ENCODE measurements at places on chromosomes 3 and 15. TPM values are rescaled to one million over a fixed set of nuclear protein-coding genes. Genes with fewer than 3 reads are reported as not detected.

The ACP3 gene
- not detected for total RNA-seq

The ZNF660 gene
- not detected for total RNA-seq

The ACTR8 gene
- total RNA-seq = 17.1 TPM

The RAB6B gene
- total RNA-seq = 2.4 TPM

The AQP9 gene
- total RNA-seq = not detected

The EID1 gene
- total RNA-seq = 131 TPM

The DPPA4 gene
- total RNA-seq = not detected

The ADGRG7 gene
- not detected for total RNA-seq

The PRR23B gene
- not detected for total RNA-seq

The ACKR4 gene
- not detected for total RNA-seq

The GNB4 gene
- total RNA-seq = 16.5 TPM

The SLC12A1 gene
- total RNA-seq = not detected

The DNAH12 gene
- 0.12 TPM for total RNA-seq

All from A549 treated with DMSO at 1 μM for 4 hours (cell line).